Stimulated activated CD4-positive, alpha-beta T cell treated with anti-CD3 and anti-CD28 coated beads, Interleukin-2, amount 100 ng/mL, for 24 hours (primary cell): ENCODE measurements at places on chromosomes 2 and 18.

- DNase-seq, result no peak
Observed at GRCh38 chr2:190343089-190343535, 277 bp upstream of the INPP1 start.

DNA sequence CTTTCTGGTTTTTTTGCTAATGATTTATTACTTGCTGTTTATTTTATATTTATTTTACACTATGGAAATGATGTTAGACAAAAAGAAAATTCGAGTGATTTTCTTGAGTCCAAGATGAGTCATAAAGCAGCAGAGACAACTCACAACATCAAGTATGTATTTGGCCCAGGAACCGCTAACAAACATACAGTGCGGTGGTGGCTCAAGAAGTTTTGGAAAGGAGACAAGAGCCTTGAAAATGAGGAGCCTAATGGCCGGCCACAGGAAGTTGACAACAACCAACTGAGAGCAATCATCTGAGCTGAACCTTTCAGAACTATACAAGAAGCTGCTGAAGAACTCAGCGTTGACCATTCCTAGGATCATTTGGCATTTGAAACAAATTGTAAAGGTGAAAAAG, 594.1 kb downstream of the SATB2 start:
- DNase-seq, result no peak

GRCh38 chr2:5187283-5187682, 504.9 kb upstream of the SOX11 start:
- DNase-seq, result no peak

DNA sequence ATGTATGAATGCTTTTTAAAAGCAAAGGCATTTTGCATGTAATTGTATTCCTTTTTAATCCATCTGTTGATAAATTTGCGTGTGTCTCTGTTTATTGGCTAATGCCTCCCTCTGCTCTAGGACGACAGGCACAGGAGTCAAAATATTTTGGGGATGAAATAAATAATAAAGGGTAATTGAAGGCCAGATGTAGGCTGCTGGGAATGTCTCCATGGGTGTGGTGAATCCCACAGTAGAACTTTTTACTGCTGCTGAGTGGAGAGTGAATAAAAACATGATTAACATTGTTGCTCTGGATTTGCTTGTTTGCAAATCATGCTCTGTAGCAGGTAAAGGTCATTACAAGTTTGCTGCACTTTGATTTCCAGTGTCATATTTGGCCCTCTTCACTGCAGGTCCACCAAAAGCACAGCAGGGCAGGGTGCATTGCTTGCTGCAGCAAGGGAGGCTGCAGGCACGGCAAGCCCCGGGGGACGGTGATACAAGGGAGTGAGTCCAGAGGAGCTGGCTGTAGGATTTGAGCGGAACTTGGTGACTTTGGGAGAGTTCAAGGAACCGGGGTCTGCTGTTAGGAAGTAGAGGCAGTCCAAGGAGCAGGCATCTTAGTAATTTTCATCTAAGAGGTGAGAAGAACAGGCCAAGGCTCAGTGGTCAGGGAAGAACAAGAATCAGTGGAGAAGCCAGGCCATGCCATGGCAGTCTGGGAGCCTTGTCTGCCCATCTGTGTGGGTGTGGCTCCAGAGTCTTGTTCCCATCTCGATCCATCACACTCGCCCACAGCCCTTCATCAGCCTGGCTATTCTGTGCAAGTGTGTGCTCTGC, 201.5 kb upstream of the RAB6C start:
- DNase-seq, result no peak

GRCh38 chr2:185201063-185201462, 537.5 kb upstream of the FSIP2 start:
- DNase-seq, result no peak

- DNase-seq, result no peak
Observed at GRCh38 chr2:12096051-12096787, 349.8 kb downstream of the LPIN1 start.

GRCh38 chr2:85748039-85748734, 5.6 kb upstream of the ATOH8 start:
- no peak for DNase-seq

DNA sequence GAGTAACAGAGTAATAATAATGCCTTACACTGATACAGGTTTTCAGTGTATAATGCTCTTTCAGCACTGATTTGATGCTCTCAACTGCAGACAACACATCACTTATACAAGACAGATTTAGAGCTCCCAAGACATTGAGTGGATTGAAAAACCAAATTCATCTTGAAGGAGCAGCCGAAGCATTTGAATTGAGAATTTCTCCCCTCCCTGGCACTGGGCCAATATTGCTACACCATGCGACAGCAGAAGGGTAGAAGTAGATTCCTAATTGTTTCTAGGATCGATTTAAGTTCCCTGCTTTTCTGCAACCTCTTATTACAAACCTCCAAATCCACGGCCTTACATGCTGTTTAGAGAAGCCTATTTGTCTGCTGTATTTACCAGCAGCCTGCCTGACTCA, 15.5 kb downstream of the CENPA start:
- no peak for DNase-seq

GRCh38 chr18:13381944-13382365, 163.4 kb downstream of the LDLRAD4 start:
- DNase-seq, result peak; percentile 38

DNA sequence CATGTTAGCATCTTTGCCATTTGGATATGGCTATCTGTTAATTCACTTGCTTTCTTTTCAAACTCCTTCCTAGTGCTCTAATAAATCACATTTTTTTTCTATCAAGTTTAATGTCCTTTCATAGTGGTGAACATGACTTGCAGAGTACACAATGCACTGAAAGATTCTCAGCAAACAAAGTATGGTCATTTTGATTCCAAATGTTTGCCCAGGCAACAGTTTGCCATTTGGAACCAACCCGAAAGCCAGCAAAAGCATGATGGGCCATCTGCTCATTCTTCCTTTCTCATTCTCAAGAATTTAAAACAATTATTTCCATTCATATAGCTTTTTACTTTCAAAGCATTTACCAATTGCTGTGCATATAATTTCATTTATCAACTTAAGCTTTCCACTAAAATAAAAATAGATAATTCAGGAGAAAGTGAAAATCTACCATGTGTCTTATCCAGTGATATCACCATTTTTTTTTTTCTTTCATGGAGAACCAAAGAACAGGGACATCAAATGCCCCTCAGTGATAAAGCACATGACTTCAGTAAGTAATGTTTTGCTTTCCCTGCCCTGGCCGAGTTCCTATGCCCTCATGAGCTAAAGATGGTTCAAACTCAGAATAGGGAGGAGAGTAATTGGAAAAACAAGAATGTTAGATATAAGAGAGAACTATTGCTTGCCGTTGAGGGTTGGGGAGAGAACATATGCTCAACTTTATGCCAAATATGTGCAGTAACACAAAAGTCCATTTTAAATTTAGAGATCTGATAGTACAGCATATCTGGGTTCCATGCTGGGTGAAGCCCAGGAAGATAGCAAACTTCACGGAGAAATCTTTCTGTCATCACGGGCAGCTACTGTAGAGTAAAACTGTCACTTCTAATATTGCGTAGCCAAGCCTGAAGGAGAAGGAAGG, 62.1 kb downstream of the HNMT start:
- DNase-seq, result no peak

GRCh38 chr2:219475697-219476651, 22.7 kb upstream of the GMPPA start:
- DNase-seq, result peak; percentile 74

GRCh38 chr2:171629113-171629512, 58.2 kb upstream of the DYNC1I2 start:
- no peak for DNase-seq

DNA sequence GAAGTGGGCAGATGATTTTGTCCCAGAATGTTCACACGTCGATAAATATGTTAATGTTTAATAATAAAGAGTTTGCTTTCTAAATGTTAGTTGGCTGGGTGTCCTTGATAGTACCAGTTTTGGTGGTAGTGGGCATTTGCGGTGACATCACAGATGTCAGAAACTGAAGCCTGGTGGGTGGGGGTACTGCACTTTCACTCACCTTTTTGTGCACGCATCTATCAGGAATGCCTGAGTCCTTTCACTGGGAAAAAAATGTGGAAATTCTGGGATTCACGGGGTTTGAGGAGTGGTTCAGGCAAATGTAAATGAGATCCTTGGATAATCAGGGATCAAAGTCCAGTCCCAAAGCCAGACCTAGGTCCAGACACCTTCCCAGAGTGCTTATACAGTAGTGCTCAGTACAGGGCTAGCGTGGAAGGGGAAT, 3.2 kb downstream of the EPAS1 start:
- no peak for DNase-seq

DNA sequence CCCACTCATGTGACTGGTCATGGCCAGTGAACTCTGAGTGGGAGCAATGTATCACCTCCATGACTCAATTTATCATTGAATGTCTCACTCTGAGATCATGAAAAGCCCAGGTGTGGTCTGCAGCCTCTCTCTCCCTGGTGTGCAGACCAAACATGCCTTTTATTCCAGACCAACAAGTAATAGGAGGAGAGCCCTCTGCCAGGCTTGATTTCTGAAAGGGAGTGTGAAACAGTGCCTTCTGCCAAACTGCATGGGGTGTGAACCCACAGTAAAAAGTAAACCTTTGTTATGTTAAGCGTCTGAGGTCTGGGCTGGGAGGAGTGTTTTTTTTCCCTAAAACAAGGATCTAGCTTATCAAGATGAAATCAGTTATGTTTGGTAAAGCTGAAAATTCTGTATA, 601.2 kb downstream of the ADCYAP1 start:
- no peak for DNase-seq

- DNase-seq, result no peak
Observed at GRCh38 chr2:113123726-113124125, 3.7 kb upstream of the IL1RN start.

GRCh38 chr2:70995426-70995729, 705 bp upstream of the TEX261 start:
- DNase-seq, result peak; percentile 56

GRCh38 chr18:61322265-61322873, 10.9 kb upstream of the CDH20 start:
- DNase-seq, result peak; percentile 26

GRCh38 chr2:135152361-135152760, 100.3 kb downstream of the RAB3GAP1 start:
- DNase-seq, result no peak

DNA sequence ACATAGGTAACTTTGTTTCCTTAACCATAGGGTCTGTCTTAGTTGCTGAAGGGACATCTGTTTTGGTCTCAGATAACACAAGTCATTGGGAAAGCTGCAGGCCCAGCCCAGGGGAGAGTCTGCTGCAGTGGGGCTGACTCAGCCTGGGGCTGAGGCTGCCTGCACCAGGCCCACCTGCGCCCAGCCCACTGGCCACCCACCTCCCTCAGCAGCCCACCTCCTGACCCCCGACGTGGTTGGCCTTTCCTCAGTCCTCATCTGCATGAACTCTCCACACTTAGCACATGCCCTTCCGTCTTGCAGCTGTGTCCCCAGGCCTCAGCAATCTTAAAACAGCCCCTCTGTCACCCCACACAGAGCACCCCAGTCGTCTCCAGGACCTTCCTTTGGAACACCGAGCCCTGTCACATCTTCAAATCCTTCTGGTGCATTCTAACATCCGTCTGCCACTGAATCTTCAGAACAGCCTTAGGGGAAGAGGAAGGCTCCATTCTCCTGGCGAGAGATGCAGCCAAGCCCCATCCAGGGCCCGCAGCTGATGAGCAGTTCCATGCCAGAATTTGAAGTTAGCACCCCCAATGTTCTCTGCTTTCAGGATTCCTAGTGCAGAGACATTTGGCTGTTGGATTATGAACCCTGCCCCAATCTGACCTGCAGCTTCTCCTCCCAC, 231.4 kb downstream of the SEPTIN10 start:
- no peak for DNase-seq
